Right ventricle myocardium superior (tissue), 1 donor: ENCODE measurements at places on chromosomes 16 and 17.

- peak; percentile 77 for DNase-seq
Observed at GRCh38 chr17:29219378-29220047, 27.1 kb upstream of the CRYBA1 start.

DNA sequence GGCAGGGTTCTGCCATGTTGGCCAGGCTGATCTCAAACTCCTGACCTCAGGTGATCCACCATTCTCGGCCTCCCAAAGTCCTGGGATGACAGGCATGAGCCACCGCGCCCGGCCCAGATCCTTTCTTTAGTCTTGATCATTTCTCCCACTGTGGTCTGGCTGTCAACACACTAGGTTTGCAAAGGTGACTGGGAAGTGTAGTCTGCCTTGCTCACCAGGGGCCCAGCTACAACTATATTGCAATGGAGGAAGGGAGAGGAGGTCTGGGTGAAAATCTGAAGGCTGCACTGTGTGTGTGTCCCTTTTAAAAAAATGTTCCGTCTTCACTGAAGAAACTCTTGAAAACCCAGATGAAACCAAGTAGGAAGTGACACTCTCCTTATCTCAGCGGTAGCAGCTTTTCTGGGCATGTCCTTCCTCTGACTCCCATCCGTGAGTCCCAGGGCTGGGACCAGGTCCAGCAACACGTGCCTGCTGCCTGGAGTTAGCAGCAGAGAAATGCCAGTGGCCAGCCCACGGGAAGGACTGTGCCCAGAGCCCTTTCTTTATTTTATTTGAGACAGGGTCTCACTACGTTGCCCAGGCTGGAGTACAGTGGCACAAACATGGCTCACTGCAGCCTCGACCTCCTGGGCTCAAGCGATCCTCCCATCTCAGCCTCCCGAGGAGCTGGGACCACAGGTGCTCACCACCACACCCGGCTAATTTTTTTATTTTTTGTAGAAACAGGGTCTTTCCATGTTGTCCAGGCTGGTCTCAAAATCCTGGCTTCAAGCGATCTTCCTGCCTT lies 17.8 kb upstream of the KIF19 start:
- DNase-seq = peak; percentile 84

- no peak for DNase-seq
Observed at GRCh38 chr16:54489225-54490111, 202.9 kb upstream of the IRX3 start.

DNA sequence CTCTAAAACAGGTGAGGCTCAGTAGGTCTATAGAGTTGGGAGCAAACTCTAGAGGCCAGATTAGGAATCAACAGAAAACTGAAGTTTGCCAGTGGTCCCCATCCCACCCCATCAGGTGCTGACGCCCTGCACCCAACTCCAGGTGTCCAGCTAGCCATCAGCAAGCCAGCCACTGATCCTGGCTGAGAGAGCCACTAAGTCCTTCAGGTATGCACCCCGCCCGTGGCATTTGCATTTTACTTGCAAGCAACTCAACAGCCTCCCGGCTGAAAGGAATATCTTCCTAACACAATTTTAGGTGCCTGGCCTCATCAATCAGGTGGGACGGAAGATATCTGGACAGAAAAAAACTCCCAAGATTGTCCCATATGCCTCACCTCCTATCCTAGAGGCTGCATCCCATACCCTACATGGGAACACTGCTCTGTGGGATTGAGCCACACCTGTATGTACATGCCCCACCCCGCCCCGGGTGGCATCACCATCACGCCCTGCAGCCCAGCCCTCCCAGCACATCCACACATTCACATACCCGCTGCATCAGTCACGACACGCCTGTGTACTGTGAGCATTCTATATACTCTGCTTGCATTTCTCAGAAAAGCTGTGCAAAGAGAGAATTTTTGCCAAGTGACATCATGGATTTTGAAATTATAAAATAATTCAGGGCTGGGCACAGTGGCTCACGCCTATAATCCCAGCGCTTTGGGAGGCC lies 8.3 kb downstream of the OTOP3 start:
- no peak for DNase-seq

DNA sequence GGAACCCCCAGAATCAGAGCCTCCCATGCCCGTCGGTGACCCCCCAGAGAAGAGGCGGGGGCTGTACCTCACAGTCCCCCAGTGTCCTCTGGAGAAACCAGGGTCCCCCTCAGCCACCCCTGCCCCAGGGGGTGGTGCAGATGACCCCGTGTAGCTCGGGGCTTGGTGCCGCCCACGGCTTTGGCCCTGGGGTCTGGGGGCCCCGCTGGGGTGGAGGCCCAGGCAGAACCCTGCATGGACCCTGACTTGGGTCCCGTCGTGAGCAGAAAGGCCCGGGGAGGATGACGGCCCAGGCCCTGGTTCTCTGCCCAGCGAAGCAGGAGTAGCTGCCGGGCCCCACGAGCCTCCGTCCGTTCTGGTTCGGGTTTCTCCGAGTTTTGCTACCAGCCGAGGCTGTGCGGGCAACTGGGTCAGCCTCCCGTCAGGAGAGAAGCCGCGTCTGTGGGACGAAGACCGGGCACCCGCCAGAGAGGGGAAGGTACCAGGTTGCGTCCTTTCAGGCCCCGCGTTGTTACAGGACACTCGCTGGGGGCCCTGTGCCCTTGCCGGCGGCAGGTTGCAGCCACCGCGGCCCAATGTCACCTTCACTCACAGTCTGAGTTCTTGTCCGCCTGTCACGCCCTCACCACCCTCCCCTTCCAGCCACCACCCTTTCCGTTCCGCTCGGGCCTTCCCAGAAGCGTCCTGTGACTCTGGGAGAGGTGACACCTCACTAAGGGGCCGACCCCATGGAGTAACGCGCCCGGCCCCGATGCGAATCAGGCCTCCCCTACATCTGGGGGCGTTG lies 4.0 kb downstream of the TPSG1 start:
- DNase-seq = no peak

DNA sequence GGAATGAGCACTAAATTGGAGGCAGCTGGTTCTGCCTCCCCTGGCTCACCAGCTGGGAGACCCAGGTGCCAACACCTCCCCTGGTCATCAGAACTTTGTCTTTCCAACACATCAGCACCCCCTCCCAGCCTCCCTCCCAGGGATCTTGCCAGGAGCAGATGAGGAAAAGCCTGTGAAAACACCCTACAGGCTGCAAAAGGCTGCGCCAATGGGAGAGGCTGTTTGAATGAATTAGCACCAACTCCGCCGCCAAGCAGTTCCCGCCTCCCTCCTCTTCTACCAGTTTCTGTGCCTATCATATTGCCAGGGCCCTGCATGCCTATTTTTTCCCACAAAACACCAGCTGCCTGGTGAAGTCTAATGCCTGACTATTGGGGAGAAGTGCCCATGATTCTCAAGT lies 137.0 kb downstream of the AIPL1 start:
- DNase-seq = no peak
